ENCODE measurements at places on chromosomes 6 and 20.

- no peak for DNase-seq
These were observed 17.2 kb upstream of the TMX4 start for GRCh38 chr20:8036771-8037170.

DNA sequence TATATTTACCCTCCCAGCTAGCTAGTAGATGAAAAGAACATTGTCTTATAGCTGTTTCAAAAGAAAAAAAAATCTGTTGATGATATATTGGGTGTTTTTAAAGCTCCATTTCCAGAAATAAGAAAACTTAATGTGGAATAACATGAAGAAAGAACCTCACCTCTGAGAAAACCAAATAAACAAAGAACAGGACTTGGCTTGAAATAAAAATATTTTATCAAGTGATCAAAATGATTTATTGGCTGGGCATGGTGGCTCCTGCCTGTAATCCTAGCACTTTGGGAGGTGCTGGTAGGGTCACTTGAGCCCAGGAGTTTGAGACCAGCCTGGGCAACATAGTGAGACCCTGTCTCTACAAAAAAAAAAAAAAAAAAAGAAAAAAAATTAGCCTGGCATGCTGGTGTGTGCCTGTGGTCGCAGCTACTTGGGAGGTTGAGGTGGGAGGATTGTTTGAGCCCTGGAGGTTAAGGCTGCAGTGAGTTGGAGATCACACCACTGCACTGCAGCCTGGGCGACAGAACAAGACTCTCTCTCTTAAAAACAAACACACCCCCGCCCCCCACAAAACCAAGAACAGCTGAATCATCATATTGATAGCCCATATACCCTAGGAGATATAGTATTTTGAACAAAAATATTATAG is 7.9 kb downstream of the RNF24 start:
- no peak for DNase-seq

DNA sequence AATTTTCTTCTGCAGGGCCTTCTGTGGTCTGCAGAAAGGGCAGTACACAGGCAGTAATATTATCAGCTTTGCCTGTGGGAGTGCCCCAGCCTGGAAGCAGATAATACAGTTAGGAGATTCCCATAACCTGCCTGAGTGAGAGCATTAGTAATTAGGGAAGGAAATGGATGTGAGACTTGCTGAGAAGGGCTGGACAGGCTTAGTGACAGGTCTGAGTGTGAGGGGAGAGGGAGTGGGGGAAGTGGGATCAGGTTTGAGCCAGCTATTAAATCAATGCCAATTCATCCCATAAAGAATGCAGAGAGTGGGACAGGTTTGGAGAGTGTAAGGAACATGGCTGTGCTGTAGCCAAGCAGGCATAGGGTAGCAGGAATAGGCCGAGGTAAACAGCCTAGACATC is 10.1 kb upstream of the CFAP206 start:
- no peak for DNase-seq

GRCh38 chr20:23436681-23437080 is 2.8 kb upstream of the CSTL1 start:
- no peak for DNase-seq

DNA sequence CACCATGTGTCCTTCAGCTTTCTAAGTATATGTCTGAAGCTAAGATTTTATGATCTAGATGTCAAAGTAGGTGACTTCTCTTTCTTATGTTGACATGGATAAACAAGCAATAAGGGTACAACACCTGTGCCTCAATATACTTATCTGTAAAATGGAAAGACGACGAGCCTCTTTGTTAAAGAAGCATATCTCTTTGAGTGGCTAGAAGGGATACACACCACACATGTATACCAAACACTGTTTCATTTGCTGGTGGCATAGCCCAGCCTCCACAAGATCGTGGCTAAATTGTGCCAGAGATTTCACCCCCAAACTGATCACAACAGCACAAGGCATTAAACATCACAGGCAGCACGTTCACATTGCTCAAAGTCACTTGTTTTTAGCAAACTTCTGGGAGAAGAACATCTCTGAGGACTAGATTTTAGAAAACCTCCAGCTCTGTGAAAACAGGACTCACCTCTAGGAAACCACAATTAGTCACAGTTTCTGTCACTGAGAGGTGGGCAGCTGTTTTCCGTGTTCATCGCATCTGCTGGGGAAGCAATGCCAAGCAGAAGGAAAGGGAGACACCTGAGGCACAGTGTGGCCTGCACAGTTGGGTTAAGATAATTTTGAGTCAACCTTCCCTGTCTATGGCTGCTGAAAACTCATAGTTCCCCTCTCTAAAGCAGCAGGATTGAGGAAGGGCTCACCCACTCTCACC is 263.0 kb upstream of the PLCB4 start:
- DNase-seq, result no peak

DNA sequence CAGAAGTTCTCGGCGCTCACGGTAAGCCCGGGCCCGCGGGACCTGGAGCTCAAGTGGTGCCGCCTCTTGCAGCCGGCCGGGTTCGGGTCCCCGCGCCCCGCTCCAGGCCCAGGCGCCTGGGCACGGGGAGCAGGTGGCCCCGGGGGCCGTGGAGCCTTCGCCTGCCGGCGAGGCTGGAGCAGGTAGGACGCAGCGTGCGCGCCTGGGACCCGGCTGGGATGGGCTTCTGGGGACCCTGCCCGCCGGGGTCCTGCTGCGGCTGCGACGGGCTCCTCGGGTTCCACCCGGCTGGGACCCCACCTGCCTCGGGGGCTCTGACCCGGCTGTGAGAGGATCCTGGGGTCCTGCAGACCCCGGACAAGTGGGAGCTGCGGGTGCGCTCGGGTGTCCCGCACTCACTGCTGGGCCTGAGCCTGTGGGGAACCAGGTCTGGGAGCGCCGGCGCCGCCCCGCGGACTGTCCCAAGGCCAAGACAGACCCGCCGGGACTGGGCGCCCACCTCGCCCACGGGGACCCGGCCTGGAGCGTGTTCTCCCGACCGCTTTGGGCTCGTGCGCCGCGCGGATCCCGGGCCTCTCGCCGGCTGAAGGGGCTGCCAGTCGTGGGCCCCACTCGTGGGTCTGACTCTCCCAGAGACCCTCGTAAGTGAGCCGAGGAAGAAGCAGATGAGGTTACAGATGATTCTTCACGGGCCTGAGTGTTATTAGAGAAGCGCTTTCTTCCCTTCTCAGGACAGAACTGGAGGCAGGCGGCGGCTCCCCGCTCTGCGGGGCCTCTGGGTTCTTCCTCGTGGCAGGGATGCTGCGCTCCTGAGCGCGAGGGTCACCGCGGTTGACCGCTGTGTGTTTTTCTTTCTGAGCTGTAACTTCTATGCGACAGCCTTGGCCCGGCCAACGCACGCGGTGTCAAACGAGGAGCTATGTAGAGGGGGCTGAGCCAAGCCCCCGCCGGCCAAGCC is 729 bp downstream of the SMOC2 start:
- DNase-seq, result no peak

DNA sequence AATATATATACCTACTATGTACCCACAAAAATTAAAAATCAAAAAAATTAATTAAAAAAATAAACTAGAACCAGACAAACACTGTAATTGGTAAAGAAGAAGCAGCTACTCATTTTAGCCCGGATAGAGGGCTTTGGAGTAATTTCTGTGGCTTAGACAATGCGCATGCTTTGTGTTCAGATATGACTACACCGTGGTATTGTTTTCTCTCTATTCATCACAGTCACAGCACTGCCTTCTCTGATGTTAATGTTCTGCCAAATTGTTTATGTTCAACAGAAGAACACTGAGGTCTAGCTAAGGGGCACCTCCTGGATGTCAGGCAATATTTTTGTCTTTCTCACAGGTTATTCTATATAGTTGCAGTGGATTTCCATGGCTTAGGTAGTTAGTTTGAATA is 77.5 kb upstream of the GJE1 start:
- DNase-seq, result no peak

GRCh38 chr6:132616677-132617076 is 7.4 kb downstream of the TAAR2 start:
- no peak for DNase-seq

Measured in activated T-cell treated with anti-CD3 and anti-CD28 coated beads, Interleukin-2, amount 50 U/mL, for 1 hour (primary cell).